ENCODE measurements at places on chromosomes 3 and 15.

- no peak for DNase-seq
Observed at GRCh38 chr3:12970684-12971083, 102.5 kb downstream of the IQSEC1 start.

DNA sequence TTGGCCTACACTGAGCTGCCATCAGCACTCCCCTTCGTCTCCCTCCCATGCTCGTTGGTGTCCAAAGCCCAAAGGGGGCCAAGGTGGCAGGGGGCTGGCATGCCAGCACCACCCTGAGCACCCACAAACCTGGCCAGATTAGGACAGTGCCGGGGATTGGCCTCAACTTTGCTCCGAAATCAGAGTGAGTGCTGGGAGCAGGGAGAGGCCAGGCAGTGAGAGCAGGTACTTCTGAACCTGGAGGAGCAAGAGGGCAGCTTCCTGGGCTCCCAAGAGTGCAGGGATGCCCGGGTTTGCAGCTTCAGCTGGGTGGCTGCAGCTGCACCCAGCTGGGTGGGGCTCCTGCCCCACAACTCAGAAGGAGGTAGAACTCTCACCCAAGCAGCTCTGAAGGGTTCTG, 563.0 kb downstream of the SI start:
- no peak for DNase-seq

GRCh38 chr3:185028121-185028520, 124.7 kb downstream of the C3orf70 start:
- no peak for DNase-seq

DNA sequence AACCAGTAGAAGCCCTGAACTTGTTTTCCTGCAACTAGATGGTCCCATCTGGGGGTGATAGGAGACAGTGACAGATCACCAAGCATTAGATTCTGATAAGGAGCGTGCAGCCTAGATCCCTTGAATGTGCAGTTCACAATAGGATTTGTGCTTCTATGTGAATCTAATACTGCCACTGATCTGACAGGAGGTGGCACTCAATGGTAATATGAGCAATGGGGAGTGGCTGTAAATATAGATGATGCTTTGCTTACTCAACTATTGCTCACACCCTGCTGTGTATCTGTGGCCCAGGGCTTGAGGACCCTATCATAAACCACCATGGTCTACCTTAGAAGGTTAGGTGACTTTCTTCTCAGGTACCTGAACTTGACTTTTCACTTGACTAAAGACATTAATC, 417.1 kb upstream of the ARHGEF26 start:
- no peak for DNase-seq

- no peak for DNase-seq
Observed at GRCh38 chr3:4311496-4311895, 8.3 kb downstream of the SETMAR start.

DNA sequence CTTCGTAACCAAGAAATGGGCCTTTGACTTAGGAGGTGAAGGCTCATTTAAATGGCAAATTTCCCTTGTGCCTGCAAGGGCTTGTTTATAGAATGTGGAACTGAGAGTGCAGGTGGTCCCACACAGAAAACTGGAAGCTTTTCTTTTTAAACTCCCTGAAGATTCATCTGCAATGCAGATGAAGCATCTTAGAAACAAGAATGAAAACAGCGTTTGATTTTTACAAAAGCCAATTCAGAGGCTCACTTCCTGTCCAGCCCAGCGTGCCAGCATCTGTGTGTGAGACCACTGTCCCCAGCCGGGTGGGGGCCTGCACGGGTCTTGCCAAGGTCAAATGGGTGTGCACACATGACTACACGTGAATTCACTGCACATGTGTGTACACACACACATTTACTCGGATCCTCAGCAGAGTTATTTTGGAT, 94.7 kb downstream of the LINGO1 start:
- DNase-seq: no peak

DNA sequence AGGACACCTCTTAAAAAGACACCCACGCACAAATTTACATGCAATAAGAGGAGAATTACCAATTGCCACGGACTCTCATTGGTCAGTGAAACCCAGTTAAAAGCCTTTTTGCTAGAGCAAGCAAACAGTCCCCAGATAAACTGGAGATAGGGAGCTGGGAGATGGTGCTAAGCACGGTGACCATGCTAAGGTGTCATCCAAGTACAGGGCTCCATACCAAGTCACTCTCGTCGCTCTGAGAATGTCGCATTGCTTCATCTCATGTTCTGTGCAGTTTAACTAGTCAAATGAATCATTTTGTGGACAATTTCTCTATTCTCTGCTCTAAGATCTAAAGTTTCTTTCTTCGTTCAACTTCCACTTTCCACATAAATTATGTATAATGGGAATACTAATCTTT, 581.9 kb downstream of the AGBL1 start:
- DNase-seq: no peak

GRCh38 chr3:178169421-178169820, 366.8 kb upstream of the KCNMB2 start:
- DNase-seq: no peak

DNA sequence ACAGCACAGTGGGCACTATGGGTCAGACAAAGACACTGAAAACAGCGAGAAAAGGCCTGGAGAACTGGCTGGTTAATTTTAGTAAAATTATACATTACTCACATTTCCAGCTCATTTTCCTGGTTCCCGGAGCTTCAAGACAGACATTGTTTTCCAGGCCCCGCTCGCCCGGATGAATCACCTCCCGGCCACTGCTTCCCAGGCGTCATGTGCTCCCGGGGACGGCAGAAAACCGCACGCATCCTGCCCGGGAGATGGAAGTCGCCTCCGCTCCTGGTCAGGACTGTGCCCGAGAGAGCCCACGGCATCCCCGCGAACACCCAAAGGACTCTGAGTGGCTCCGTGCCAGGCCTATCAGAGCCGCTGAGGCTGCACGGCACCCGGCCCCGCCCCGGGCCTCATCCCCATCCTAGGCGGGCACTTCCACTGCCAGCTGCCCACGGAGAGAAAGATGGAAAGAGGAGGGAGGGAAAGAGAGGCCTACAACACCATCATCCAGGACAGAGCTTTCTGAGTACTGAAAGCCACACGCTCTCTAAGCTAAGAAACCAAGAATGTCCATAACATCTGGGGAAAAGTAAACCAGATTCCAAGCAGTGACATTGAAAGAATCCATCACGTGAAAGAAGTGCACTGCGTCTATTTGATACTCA, 75.1 kb downstream of the VGLL4 start:
- DNase-seq: no peak

- DNase-seq: peak; percentile 93
Observed at GRCh38 chr15:38068626-38069391, 134.4 kb downstream of the TMCO5A start.
